Hypothalamus (tissue), 51 donors: ENCODE measurements at places on chromosomes 11 and 22.

DNA sequence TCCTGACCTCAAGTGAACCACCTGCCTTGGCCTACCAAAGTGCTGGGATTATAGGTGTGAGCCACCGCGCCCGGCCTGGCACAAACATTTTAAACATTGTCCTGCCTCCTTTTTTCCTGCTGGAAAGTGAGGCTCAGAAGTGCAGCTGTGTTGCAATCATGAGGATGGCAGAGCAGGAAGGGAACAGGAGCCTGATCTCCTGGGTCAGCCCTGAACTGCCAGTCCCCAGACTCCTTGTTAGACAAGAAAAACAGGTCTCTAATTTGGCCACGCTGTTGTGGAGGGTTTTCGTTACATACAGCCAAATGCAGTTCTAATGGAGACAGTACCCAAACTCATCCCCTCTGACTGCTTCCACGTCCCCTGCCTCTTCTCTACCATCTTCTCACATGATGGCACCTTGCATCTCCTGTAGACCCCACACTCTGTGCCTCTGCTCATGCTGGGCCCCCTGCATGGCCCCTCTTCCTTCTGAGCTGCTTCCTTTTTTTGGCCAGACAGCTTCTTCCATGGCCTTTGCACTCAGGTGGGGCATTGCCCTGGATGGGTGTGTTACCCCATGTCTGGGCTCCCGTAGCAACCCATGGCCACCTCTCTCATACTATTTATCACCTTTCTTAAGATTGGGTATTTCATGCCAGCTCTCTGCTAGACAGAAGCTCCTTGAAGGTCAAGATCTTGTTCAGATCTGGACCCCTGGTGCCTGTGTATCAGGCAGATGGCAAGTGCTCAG is 227.1 kb downstream of the CEP164 start:
- no peak for DNase-seq

DNA sequence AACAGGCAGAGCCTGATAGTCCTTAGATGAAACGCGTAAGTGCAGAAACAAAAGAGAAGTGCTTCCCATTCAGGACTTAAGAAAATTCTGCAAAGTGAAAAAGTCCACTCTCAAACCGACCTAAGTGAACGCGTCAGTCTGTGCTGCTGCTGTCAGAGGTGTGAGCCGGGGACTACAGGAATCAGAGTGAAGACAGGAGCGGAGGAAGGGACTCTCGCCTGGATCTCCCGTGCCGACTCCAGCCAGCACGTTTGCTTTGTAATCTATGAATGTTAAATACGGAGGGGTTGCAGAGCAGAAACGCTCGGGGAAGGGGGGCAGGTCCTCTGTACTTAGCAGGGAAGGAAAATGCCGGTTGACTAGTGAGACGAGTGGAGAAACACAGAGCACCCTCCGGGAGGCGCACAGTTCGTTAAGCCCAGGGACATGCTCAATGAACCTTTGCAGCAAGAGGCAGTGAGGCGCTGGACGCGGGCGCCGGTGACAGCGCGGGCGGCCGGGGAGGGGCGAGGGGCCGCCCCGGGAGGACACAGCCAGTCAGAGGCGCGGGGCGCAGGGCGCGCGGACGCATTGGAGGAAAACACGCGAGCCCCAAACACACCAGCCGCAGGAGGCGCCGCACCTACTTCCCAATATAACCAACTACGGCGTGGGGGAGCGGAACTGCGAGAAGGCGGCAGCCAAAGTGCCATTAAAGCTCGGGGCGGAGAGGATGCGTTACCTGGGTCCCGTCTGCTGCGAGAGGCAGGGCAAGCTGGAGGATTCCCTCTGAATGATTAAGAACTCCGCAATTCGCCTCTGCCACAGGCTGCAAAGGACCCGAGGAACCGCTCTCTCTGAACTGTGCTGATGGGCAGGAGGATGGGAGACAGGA is at the start of gene CNTN5:
Gene CNTN5 (plus strand): TSS at position 598 of the 874 bp plus-strand sequence.
- peak; percentile 33 for DNase-seq

- DNase-seq: no peak
Measured at GRCh38 chr11:26137651-26138050, 194.3 kb upstream of the ANO3 start.

DNA sequence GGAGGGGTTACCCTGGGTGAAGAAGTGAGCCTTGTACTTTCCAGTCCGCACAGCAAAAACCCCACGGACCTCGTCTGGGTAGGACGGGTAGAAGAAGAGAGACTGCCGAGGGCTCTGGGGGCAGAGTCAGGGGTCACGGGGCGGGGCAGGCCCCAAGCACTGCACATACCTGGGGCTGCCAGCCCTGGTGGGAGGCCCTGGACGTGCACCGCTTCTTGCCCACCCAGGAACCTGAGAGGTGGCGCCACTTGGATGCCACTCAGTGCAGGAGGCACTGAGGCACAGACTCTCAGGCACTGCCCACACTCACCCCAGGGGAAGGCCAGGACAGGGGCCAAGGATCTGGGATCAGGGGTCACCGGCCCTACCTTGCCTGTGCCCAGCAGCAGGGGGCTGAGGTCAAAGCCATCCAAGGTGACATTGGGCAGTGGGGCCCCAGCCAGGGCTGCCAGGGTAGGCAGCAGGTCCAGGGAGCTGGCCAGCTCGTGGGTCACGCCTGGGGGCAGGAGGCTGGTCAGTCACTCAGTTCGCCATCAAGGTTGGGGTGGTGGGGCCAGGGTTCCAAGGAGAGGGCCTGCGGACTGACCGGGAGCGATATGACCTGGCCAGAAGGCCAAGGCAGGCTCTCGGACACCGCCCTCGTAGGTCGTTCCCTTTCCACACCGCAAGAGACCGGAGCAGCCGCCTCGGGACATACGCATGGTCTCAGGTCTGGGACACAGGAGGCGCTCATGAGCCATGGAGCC is 2.2 kb downstream of the ARSA start:
- no peak for DNase-seq

DNA sequence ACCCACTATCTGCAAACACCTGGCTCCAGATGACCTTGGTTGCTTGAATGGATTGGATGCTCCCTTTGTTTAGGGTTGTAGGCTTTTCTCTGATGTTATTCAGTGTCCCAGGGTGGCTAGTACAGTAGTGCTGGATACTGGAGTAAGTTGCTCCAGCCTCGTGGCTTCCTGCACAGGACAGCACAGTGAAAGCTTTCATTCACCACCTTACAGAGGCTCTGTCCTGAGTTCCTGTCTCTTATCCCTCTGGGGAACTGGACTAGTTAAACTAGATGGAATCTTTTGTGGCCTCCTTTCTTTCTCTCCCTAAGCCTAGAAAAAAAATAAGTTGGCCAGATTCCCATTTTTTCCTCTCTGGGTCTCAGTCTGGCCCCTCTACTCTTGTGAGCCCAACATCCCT is 42.6 kb downstream of the MRPL48 start:
- DNase-seq: no peak

GRCh38 chr11:66629356-66629755 is 9.1 kb upstream of the RBM4 start:
- DNase-seq: no peak

GRCh38 chr11:113555071-113555619 is 79.9 kb upstream of the DRD2 start:
- no peak for DNase-seq

DNA sequence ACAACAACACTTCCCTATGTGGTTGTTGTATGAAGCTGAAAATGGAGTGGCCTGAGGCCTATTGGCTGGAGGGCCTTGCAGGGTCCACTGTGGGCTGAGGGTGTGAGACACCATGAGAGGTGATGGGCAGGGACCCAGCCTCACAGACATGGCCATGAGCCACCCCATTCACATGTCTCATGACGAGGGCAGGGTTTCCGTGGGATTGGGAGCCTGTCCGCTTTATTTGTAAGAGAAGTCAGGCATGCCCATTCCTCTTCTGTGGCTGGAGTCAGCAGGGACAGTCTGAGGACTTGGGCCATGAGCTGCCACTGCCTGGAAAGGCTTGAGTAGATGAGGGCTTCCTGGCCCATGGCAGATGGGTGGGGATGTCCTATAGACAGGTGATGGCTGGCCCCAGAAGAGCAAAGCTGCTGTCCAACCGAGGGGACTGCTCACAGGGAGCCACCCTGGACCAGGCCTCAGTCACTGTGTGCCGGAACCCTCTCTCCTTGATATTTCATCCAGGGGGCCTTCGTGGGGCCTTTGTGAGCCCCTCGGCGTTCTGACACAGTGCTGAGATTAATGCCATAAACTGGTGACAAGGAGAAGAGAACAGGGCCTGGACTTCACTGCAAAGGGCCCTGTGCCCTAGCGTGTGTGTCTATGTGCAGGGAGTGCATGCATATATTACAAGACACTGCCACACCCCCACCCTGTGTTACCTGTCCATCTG is 971.9 kb downstream of the BRD1 start:
- no peak for DNase-seq

DNA sequence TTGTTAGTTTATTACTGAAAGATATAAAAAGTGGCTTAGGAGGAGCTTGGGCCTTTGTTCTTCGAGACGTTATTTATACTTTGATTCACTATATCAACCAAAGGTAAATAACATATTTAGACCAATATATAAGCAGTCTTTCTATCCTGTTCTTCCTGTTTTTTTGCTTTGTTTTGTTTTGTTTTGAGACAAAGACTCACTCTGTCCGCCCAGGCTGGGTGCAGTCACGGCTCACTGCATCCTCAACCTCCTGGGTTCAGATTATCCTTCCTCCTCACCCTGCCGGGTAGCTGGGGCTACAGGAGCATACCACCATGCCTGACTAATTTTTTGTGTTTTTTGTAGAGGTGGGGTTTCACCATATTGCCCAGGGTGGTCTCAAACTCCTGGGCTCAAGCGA is 66.8 kb downstream of the ATM start:
- DNase-seq: no peak

GRCh38 chr11:132782102-132782501 is 750.2 kb downstream of the OPCML start:
- no peak for DNase-seq

GRCh38 chr11:34510218-34510617 is 3.4 kb downstream of the ELF5 start:
- DNase-seq: no peak

GRCh38 chr22:34620832-34621231 is 445.1 kb upstream of the ISX start:
- no peak for DNase-seq

- no peak for DNase-seq
Measured at GRCh38 chr11:42329929-42330565, 870.6 kb upstream of the LRRC4C start.

GRCh38 chr11:79249295-79249993 is 191.4 kb downstream of the TENM4 start:
- no peak for DNase-seq

DNA sequence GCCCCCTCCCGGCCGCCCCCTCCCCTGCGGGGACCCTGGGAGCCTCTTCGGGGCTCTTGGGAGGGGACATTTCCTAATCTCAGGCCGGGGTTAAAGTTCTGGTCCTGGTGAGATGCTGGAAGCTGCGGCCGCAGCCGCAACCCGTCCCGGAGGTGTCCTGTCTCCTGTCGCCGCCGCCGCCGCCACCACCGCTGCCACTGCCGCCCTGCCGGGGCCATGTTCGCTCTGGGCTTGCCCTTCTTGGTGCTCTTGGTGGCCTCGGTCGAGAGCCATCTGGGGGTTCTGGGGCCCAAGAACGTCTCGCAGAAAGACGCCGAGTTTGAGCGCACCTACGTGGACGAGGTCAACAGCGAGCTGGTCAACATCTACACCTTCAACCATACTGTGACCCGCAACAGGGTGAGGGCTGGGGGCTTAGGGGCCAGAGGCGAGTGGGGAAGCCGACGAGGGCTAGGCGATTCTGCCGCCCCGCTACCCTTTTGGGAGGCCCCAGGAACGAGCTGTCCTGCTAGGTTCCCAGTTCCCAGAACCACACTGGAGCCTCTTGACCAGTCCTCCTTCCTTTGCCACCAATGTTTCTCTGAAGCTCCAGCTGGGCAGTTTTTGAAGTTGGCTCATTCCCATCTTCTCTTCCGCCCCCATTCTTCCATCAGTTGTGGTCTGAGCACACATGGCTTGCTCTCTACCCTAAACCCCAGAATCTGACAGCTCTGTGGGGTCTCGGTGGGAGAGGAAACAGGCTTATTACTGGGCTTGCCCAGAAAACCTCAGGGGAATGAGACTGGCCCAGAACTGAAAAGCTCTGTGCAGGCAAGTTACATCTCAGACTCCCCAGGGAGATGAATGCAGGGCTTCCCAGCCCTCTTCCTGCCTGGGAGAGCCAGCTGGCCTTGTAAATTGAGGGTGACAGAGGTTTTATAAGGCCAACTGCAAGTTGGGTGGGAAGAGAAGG is 781 bp downstream of the SIDT2 start:
- DNase-seq: no peak

GRCh38 chr22:41920271-41920976 is 5.5 kb upstream of the SHISA8 start:
- DNase-seq: peak; percentile 7

- DNase-seq: no peak
Measured at GRCh38 chr11:80495116-80495515, 1054.3 kb upstream of the TENM4 start.

DNA sequence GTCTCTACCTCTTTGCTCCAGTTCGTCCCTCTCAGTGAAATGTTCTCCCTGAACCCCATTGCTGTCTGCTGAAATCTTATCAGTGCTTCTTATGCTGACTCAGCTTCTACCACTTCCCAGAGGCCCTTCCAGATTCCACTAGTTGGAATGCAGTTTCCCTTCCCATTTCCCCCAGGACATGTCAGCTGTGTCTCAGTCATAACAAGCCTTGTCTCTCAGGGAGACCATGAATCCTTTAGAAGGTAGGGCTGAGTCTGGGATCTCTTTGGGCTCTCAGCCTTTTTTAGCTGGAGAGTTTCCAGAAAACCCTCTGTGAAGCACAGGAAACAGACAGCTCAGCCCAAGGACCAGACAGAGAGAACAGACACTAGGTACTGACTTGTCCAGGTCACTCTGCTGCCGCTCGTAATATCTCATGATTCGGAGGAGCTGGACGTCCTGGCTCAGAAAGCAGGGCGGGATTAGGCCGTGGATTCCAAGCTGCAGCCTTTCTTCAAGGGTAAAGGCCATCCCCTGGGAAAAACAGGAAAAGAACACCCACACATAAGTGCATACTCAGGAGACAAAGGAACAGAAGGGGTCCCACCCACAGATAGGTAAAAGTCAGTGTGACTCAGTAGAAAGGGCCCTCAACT is 113.0 kb downstream of the ME3 start:
- DNase-seq: no peak

- DNase-seq: no peak
Measured at GRCh38 chr22:37121887-37122591, 12.5 kb upstream of the TMPRSS6 start.

DNA sequence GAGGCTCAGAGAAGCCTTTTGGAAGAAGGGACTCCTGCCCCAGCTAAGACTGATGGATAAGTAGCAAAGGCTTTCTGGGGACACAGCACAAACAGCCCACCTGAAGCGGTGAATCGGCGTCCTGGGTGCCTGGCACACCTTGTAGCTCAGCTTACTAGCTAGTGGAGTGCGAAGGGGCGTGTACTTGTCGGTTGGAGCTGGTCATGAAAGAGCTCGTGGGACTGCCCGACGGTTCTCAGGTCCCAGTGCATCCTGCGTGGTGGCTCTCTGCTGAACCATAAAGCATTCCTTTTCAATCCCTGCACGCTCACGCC is 690 bp upstream of the UVRAG start:
- no peak for DNase-seq

- no peak for DNase-seq
Measured at GRCh38 chr11:130043575-130043974, 26.1 kb upstream of the APLP2 start.

DNA sequence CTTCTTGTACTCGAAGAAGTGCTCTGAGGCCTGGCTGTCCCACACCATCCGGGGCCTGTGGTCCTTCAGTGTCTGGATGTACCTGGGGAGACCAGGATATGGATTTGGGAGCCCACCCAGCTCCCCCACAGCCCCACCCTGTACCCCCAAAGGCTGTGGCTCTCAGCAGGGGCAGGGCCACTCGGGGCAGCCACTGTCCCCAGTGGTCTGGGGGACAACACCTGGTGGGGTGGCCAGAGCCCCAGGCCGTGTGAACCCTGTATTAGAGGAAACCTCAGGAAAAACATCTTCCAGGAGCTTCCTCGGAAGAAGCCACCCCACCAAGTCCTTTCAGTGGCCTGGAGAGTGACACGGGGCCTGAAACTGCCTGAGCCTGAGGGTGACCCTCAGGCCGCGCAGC is 27.8 kb downstream of the TSPAN4 start:
- DNase-seq: no peak
